ENCODE measurements at places on chromosomes 11 and 22.

GRCh38 chr22:30289980-30290313 lies 642 bp upstream of the CASTOR1 start:
- no peak for DNase-seq

GRCh38 chr11:2741377-2742131 lies 41.8 kb upstream of the KCNQ1OT1 start:
- DNase-seq = no peak

GRCh38 chr22:44660051-44660830 lies 41.8 kb upstream of the PRR5 start:
- no peak for DNase-seq

GRCh38 chr11:83056204-83056603 lies 15.5 kb downstream of the RAB30 start:
- DNase-seq = no peak

DNA sequence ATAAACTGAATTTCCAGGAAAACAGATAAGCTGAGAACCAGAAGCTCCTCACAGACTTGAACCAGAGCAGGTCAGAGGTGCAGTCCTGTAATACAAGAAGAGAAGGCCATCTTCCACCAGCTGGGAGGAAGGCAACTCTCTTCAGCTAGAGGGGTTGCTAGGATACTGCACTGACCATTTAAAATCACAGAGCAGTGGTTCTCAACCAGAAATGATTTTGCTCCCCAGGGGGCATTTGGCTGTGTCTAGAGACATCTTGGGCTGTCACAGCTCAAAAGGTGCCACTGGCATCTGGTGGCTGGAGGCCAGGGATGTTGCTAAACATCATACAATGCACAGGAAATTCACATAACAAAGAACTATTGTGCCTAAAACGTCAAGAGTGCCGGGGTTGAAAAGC lies 17.2 kb downstream of the OPCML start:
- no peak for DNase-seq

DNA sequence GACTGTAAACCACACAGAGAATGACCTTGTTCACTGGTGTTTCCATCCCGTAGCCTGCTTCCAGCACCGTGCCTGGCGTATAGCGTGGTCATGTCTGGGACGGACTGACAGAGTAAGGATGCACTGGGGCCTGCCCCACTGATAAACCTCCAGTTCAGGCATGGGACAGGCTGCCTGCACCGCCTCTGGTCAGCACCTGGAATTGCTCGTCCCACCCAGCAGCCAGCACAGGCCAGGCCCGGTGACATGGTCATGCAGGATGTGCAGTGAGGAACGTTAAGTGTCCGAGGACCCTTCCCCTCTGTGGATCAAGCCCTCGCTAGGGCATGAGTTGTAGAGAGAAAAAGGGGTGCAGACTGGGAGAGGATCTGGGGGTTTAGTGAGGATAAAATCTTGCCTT lies 44.8 kb downstream of the LMO1 start:
- no peak for DNase-seq

GRCh38 chr11:125679397-125679796 lies 1.2 kb downstream of the ACRV1 start:
- DNase-seq = no peak

DNA sequence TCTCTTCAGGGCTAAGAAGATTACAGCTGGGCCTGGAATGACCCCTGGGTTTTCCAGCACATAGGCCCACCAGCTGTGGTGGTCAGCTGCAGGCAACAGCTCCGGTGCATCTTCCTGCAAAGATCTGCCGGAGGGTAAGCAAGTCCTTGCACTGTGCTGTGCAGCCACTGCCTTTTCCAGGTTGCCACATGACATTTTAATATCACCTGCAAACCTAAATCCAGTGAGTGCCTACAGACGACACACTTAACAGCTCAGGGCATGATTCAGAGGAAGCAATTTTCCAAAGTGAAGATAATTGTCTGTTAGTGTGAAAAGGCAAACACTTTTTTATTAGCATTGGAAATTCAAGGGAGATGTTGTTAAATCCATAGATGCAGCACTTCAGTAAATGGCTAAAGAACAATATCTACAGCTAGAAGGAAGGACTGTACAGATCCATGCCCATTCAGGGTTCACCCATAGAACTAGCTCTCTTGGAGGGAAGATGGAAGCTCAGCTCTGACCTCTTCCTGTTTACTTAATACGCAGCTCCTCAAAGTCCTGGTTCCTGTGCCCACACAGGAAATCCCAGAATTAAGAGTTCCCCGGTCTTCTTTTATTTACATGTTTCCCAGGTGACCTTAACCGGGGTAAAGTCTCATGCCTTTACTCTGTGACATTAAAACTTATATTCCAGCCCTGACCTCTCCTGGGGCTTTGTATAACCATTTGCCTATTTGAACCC lies 13.3 kb upstream of the NRIP3 start:
- no peak for DNase-seq

- DNase-seq = no peak
These were observed 499 bp downstream of the LRRC56 start for GRCh38 chr11:537622-538430.

- DNase-seq = no peak
These were observed 67.0 kb upstream of the TBCEL start for GRCh38 chr11:120956710-120957495.

GRCh38 chr11:75229466-75229865 lies 11.1 kb upstream of the TPBGL start:
- no peak for DNase-seq

DNA sequence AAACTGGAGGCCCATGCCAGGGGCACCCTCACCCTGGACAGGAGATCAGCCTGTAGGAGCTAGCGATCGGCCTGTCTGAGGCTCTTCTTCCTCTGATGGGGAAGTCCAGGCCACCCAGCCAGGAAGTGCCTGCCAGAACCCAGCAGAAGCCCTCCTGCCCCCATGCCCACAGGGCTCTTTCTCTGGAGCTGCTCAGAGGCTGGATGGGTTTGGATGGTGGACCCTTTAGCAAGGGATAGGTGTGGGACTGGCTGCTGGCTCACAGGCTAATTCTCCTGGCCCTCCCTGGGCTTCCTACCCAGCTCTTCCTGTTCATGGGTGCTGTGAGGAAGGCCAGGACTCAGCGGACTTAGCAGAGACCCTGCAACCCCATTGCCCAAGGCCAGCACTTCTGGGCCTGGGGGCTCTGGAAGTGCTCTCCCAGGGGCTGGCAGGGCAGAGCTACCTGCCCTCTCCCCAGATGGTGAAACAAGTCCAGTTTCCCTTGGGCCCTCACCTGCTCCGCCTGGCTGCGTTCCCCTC lies 7.6 kb downstream of the FXYD2 start:
- no peak for DNase-seq

DNA sequence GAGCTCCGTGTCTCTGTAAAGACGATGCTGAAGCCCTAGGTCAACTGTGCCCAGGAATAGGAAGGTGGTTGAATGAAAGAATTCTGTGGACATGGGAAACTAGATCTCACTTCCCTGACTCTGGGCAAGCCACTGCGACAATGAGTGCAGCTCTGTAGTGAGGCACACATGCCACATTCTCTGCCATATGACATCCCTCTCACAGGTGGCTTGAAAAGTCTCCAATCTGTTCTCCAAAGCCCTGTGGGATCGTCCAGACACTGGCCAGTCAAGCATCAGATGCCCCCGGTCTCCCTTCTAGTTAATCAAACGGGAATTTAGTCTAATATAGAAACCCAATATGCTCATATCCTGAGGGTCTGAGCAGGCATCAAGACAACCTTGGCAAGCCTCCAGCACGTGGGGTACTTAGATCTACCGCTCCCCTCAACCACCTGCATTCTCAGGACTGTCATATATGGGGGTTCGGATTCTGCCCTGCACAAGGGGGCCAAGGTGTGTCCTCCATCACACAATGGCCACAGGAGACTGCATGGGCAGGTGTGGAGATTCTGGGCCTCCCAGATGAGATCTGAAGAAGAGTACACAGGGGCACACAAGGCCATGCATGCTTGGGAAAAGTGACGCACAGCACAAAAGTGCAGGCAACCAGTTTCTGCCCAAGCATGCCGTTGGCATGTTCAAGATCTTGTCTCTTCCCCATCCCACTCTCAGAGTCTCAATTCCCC lies 11.9 kb downstream of the DKK3 start:
- DNase-seq = no peak

- no peak for DNase-seq
These were observed 171.7 kb downstream of the INSC start for GRCh38 chr11:15286465-15286864.

- no peak for DNase-seq
These were observed 188.4 kb upstream of the NAV2 start for GRCh38 chr11:19524171-19524671.

GRCh38 chr11:65814131-65814985 lies 19.4 kb upstream of the SNX32 start:
- DNase-seq = no peak

GRCh38 chr22:17915676-17916075 lies 108.7 kb downstream of the MICAL3 start:
- no peak for DNase-seq

- DNase-seq = no peak
These were observed 22.3 kb downstream of the PIK3IP1 start for GRCh38 chr22:31269892-31270579.

GRCh38 chr11:47466701-47467250 lies 17.8 kb upstream of the RAPSN start:
- no peak for DNase-seq

- no peak for DNase-seq
These were observed 74.3 kb upstream of the SOX6 start for GRCh38 chr11:16430674-16431073.

DNA sequence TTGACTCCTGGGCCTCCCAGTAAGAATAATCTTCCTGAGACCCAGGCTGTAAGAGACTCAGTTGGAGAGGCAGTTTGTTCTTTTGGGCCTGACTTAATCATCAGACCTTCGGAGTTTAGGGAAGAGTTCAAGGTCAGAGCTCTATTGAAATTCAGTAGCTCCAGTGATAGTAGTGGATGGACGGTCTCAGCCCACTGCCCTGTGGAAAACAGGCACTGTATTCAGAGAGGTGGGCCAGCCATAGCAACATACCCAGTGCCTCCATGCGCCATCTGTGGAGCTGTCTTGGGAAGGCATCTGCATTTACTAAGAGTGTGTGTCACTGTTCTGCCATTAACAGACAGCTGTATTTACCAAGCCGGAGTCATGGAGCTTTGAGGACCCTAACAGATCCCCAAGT lies 2.9 kb downstream of the SMARCB1 start:
- no peak for DNase-seq

- no peak for DNase-seq
These were observed 43.3 kb downstream of the ARRB1 start for GRCh38 chr11:75308116-75308515.

GRCh38 chr22:37918580-37919270 lies 12.6 kb downstream of the MICALL1 start:
- DNase-seq = no peak

DNA sequence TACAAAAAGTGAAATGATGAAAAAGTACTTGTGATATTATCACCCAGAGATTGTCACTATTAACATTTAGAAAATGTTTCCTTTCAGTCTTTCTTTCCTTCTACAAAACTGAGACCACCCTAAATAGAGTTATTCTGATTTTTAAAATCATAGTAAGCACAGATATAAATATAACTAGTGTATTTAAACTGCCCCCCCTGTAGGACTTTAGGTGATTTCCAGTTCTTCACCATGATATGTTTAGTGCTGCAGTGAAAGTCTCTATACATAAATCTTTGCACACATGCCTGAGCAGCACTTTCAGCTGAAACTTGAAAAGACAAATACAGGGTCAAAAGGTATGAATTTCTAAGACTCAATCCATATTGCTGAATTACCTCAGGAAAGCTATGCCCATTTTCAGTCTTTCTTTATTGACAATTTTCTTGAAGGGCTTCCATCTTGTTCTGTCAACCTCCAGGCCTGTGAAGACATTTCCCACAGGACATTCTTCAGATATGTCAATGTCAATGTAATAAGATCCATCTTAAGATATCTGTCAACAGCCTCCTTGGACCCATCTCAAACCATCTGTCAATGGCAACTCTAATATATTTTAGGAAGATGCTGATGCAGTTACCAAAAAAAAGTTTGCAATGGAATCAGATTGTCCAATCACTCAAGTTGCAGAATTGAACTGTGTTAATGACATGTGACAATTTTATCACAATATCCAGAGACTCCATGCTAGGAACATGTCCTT lies 30.8 kb upstream of the LDLRAD3 start:
- DNase-seq = no peak

- no peak for DNase-seq
These were observed 18.6 kb downstream of the MAP6 start for GRCh38 chr11:75650167-75650723.

GRCh38 chr11:132119573-132119972 lies 749.2 kb downstream of the NTM start:
- DNase-seq = no peak

GRCh38 chr22:45290410-45290936 lies 5.7 kb downstream of the UPK3A start:
- DNase-seq = no peak

GRCh38 chr11:106466521-106467080 lies 389.1 kb downstream of the AASDHPPT start:
- DNase-seq = no peak

DNA sequence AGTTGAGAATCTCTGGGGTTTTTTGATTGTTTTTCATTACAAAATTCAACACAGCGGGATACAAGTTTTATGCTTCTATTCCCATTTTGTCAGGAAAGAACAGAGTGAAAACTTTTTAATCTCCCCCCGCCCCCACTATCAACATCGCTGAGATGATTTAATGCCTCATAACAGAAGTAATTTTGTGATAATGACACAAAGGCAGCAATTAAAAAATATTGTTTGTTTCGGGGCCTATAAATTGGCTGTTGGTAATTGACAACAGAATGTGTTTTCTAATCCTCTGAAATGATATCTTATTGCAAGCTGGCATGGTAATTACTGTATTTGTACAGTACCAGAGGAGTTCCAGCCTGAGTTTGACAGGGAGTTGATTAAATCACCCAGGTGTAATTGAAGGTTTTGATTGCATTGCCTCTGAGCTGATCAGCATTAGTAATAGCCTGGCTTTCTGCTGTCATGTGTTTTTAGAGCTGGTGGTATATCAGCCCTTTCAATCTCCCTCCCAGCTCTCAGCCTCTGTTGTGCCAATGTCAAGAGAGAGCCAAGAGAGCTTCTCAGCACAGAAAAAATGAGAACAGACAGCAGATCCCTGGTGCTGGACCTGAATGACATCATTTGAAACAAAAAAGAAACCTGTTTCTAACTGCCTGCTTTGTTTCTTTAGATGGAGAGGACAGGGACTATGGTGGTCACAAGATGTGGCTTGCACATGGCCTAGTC lies 265.1 kb downstream of the FAM76B start:
- no peak for DNase-seq
